ENCODE measurements at places on chromosomes 4 and X.

DNA sequence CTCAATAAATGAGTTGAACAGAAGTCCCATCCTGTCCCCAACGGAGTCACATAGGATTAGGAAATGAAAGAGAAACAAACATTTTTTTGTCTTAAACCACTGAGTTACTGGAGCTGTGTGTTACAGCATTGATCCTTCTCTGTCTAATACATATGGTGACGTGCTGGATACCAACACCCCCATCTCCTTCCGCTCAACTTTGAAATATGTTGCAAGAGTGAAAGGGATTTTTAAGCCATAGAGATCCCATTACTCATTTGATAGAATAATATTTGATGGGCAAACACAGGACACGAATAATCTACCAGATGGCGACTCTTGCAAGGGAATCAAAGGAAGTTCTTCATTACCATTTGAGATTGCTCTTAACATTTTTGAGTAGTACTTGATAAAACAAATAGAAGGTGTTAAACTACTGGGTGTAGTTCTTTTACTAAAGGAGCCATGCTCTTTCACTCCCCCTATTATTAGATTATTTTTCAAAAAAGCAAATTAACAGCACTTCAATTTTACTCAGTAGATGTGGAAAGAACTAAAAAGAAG, 140.5 kb downstream of the PACRGL start:
- no peak for DNase-seq

DNA sequence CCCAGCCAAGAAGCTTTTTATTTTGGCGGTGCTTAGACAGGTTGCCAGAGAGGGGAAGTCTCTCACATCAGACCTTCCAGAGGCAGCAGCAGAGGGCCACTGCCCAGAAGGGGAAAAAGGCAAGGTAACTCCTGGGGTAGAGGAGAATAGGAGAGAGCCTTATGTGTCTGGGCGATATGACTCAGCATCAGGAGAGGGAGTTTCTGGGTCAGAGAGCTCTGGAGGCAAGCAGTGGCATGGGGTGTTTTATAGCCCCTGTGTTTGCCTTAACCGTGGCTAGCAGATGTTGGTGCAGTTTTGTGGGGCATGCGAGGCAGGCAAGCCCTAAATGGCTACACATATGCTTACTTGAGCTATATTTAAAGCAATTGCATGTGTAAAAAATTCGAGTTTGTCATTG, 8.3 kb upstream of the ZXDB start:
- DNase-seq = no peak

GRCh38 chrX:122582280-122582974, 601.7 kb upstream of the GRIA3 start:
- DNase-seq = no peak

GRCh38 chr4:71066737-71067716, 73.6 kb downstream of the DCK start:
- no peak for DNase-seq

- no peak for DNase-seq
These were observed 58.3 kb downstream of the PDHA2 start for GRCh38 chr4:95898226-95898625.

DNA sequence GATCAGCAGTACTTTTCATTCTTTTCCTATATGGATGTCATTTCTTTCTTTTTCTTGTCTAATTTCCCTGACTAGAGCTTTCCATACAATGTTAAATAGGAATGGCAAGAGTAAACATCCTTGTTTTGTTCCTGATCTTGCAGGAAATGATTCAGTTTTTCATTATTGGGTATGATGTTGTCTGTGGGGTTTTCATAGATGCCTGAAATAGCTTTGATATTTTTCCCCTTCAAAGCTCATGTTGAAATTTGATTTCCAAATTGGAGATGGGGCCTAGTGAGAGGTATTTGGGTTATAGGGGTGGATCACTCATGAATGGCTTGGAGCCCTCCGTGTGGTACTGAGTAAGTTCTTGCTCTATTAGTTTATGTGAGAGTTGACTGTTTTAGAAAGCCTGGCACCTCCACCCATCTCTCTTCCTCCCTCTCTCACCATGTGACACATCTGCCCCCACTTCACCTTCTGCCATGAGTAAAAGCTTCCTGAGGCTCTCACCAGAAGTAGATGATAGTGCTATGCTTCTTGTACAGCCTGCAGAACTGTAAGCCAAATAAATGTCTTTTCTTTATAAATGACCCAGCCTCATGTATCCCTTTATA, 22.3 kb upstream of the VSIG1 start:
- no peak for DNase-seq

DNA sequence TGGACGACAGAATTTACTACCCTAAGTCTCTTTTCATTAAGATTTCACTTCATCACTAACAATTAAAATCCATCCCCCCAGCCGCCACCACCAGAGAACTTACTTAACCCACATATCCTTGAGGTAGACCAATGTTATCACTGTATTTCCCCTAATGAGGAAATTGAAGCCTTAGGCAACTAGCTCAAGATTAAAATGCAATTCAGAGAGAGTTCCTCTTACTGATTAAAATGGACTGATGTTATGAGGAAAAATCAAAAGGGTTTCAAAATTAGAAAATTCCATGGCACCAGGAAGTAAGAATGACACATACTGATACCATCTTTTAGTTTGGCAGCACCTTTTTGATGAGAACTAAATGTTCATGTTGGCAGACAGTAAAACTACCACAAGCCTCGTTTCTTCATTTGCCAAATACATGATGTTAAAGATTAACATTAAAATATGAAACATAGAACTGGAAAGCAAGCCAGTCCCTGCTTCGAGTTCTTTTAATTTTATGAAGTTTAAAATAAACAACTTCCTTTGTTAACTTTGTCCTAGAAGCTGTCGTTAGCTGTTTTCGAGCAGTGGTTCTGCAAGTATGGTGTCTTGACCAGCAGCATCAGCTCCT, 69.3 kb upstream of the CCDC160 start:
- no peak for DNase-seq

- no peak for DNase-seq
These were observed at the start of gene FREM3 for GRCh38 chr4:143700416-143701352. FREM3 (minus strand) TSS chr4:143700675; CDS start chr4:143700675, 0 bp downstream.

- no peak for DNase-seq
These were observed 117.7 kb upstream of the SLC6A14 start for GRCh38 chrX:116318672-116319071.
